ENCODE measurements at places on chromosomes 7 and 10.

DNA sequence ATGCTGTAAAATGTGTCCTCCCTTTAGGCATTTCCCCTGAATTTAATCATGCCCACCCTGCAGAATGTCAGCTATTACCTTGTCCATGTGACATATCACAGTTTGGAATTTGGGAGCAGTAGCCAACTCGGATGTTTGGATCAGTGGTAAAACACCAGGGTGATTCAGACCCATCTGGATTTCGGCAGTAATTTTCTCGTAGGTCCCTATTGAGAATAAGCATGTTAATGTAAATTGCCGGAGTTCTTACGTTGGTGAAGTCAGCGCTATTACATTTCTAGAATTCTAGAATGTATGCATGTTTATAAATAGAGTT is 44.1 kb downstream of the HGF start:
- no peak for DNase-seq

- DNase-seq, result no peak
Observed at GRCh38 chr7:47475880-47476227, 106.1 kb downstream of the TNS3 start.

GRCh38 chr10:133276100-133276434 is 601 bp downstream of the ADAM8 start:
- no peak for DNase-seq

GRCh38 chr7:45069444-45070253 is 19.1 kb downstream of the NACAD start:
- DNase-seq, result no peak
